ENCODE measurements at places on chromosomes 12 and 14. TPM values are rescaled to one million over a fixed set of nuclear protein-coding genes. Genes with fewer than 3 reads are reported as not detected.
A peak's percentile ranks its signal among the peaks of the same experiment; 100 is the strongest.

DNA sequence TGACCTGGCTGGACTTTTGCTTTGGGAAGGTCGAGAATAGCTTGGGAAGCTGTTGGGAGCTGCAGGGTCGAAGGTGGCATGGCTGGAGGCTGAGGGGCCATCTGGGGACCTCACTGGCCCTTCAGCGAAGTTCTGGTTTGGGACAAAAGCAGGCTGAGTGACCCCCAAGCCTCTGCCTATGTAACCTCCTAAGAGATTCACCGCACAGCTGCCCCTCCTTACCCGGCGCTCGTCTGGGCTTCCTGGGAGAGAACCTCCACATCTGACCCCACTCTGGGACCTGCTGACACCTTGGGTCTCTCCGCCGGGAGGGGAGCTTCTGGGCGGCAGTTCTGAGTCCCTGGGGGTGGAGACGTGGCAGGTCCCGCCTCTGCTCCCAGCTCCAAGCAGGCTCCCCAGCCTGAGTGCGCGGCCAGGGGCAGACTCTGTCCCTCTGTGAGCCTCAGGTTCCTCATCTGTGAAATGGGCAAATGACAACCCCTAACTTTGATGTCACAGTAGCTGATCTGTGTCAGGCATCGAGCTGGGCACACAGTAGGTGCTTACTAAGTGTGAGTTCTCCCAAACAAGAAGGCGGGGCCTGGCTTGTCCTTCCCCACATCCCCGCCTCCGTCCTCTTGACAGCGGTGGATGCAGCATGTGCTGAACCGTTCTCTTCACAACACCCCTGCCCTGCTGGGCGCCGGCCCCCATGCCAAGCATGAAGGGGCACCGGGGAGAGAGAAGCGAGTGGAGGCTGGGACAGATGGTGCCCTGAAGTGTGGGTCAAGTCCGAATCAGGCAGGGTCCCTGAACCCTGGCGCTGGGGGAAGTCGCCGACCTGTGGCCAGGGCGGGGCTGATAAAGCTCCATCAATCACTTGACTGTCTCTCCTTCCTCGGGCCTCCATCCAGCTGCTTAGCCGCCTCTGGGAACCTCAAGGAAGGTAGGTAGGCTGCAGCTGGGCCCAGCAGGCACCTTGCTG, 3.8 kb downstream of the EXOC3L4 start:
- no peak for DNase-seq

DNA sequence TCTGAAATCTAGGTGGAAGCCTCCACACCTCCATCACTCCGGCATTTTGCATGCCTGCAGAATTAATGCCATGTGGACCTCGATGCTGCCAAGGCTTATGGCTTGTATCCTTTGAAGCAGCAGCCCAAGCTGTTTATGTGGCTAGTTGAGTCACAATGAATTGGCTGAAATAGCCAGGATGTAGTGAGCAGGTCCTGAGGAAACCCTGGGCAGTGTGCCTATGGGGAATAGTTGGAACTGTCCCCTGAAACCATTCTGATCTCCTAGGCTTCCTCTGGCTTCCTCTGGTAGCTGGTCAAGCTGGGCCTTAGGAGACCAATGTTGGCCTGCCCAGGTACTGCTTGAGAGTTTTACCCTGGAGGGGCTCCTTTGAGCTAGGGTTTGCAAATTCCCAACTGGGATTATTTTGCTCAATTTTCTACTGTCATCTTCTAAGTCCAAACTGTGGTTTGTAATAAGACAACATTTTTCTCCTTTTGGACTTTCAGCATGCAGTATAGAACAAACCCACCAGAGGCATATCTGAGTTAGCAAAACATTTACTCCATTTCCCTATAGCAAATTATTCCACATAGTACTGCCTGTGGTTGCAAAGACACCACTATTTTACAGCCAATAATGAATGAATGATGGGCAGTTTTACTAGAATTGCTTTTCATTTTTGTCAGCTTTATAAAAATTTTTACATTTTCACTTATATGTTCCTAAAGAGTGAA, 85.1 kb upstream of the AMIGO2 start:
- DNase-seq = no peak

The LRP1-AS gene
- total RNA-seq = not detected

DNA sequence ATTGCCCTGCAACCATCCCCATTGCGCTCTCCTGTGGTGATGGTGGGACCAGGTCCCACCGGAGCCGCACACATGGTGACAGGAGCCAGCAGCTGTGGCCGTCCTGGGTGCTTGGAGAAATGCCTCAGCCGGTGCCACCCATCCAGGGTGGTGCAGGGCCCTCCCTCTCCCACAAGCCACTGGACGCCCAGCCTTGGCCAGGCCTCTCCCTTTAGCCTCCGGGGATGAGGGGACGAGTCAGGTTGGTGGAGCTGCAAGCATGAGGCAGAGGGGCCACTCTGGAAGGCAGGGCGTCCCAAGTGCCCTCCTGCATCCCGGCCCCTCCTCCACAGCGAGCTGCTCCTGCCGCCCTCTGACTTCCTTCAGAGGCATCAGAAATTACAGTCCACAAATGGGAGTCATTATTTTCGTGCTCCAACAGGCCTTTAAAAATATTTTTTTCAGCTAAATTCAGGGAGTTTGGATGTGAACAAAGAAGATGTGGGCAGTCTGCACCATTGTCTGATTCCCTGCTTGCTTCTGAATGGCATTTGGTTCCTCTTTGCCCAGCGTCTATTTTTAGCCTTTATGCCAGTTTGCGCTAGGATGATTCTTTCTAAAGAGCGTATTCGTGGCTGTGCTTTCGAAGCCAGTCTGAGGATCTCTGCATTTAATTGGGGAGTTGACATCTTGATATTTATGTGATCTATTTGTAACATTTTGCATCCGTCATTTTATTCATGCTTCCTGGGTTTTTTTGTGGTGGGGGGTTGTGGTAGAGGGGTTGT, 189.4 kb downstream of the ADGRD1 start:
- peak; percentile 27 for DNase-seq

DNA sequence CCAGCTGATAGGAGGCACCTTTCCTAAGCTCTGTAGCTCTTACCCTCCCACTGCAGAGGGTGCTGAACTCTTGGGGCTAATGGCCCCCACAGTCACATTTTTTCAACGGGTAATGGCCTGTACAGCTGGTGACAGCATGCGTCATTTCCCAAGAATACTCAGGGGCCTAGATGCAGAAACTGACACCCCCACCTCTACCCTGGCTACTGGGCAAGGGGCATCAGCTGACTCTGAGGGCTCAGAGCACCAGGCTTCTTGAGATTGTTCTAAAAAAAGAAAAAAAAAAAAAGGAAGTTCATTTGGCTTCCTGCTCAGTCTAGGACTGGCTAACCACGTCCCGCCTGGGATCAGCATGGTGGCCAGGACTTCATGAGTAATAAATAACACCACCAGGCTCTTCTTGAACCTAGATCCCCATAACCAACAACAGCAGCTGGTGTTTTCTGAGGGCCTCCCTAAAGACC, 35.2 kb downstream of the ZFP36L1 start:
- no peak for DNase-seq

- DNase-seq = no peak
These were observed 8.2 kb downstream of the SPRYD3 start for GRCh38 chr12:53070877-53071492.

- no peak for DNase-seq
These were observed 484.3 kb downstream of the NAV3 start for GRCh38 chr12:78315028-78315427.

- DNase-seq = peak; percentile 17
These were observed 23.5 kb downstream of the FGF23 start for GRCh38 chr12:4356041-4356327.

Data from NCI-H460 (cell line).